NCI-H1092 (cell line): ENCODE measurements at places on chromosomes 7 and 10.

DNA sequence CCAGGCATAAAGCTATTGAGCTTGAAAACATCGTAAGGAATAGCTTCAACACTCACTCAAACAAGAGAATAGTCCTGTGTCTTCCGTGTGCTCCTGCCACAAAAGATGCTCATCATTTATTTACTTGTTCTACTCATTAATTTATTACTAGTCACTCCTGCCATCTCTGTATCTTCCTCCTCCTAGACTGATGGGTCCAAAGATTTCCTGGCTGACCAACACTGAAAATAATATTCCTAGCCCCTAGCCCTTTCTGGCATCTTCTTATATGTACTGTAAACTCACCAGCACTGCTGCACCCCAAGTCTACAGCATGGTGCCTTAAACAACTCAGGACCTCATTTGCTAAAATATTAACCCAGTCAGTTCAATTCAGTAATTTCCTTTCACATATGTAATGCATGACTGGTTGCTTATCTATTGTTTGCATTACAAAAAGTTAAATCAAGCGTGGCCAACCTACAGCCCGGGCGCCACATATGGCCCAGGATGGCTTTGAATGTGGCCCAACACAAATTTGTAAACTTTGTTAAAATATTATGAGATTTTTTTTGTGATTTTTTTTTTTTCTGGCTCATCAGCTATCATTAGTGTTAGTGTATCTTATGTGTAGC, 86.7 kb upstream of the GSDME start:
- no peak for DNase-seq

- no peak for DNase-seq
Measured at GRCh38 chr7:99597762-99598501, at the start of gene TMEM225B. Gene TMEM225B, plus strand, starts transcription at chr7:99598267. Its CDS starts 6,122 bp downstream, at chr7:99604389.

- no peak for DNase-seq
Measured at GRCh38 chr7:43726466-43726865, 2.9 kb downstream of the COA1 start.

DNA sequence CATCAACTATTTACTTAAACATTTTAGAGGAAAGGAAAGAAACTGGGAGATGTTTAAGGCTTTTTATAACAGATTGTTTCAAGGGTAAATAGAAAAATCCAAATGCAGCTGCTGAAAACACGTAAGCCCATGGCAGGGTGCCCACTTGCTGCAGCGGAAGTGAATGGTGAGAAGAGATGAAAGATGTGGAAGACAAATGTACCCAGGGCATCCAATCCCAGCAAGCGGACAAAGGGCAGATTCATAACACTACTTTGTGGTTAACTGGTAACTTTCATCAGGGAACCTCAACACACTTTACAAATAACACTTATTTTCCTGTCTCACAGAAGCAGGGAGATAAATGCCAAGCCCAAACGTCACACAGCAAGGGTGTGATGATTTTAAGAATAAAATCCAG, 358.4 kb downstream of the KCNMA1 start:
- DNase-seq, result no peak

GRCh38 chr7:65441010-65441409, 67.4 kb downstream of the ZNF92 start:
- no peak for DNase-seq

DNA sequence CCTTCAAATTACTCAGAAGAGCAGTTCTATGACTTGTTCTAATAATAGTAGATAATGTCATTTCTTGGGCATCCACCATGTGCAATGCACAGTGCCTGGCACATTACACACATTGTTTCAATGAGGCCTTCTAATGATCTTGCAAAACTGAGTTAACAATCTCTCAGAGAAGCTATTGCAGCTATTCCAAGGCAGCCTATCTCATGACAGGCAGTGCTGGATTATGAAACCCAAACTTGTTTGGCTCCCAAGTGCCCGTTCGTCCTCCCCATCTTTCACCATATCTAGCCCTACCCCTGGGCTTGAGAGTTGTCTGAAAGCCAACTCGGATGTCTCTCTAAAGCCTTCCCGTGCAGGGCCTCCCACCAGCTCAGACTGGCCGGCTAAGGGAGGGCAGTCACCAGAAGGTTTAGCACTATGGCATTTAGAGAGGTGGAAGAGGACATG, 405.1 kb downstream of the PLXNA4 start:
- no peak for DNase-seq

DNA sequence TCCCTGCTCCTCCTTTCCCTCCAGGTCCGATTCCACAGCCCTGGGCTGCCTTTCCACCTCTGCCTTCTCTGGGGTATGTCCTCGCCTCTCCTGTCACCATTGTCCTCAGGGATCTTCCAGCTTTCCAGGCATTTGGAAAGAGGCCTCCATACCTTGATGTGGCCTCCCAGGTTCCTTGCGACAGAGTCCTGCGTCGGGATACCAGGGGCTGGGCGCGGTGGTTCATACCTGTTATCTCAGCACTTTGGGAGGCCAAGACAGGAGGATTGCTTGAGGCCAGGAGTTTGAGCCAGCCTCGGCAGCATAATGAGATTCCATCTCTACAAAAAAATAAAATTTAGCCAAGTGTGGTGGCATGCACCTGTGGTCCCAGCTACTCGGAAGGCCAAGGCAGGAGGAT, 171.1 kb downstream of the CUX1 start:
- DNase-seq, result no peak

DNA sequence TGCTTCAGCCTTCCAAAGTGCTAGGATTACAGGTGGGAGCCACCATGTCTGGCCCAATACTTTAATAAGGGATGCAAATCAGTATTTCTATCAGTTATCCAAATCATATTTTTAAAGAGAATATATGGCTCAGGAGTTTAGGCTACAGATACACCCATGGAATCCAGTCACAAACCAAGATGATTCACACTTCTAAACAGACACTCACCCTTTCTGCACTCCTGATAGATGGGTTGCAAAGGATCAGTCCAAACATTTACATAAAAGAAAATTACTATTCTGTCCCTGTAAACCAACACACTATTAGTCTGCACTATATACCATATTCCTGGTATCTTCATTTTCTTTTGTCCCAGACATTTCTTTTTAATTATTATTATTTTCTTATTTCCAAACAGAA, 2.2 kb downstream of the MORN4 start:
- DNase-seq, result no peak

- no peak for DNase-seq
Measured at GRCh38 chr7:40299097-40299496, 164.3 kb downstream of the SUGCT start.
